ENCODE measurements at places on chromosomes 5 and 9. TPM values are rescaled to one million over a fixed set of nuclear protein-coding genes. Genes with fewer than 3 reads are reported as not detected.

The PCDHA8 gene
- 1.4 TPM for total RNA-seq

The LMNB1 gene
- total RNA-seq, result 269 TPM

The SLC6A19 gene
- total RNA-seq, result not detected

The PRDM9 gene
- not detected for total RNA-seq

The ZNF608 gene
- 39.7 TPM for total RNA-seq

The SOHLH1 gene
- 0.21 TPM for total RNA-seq

The DBH gene
- not detected for total RNA-seq

The SMIM33 gene
- total RNA-seq, result not detected

The CCDC183 gene
- 1.1 TPM for total RNA-seq

The RASGRF2 gene
- total RNA-seq, result 15.0 TPM

The CAPSL gene
- total RNA-seq, result not detected

The TMEM215 gene
- 1.2 TPM for total RNA-seq

All from GM23338 (cell line).